ENCODE measurements at places on chromosomes 4 and X.
A peak's percentile ranks its signal among the peaks of the same experiment; 100 is the strongest.

DNA sequence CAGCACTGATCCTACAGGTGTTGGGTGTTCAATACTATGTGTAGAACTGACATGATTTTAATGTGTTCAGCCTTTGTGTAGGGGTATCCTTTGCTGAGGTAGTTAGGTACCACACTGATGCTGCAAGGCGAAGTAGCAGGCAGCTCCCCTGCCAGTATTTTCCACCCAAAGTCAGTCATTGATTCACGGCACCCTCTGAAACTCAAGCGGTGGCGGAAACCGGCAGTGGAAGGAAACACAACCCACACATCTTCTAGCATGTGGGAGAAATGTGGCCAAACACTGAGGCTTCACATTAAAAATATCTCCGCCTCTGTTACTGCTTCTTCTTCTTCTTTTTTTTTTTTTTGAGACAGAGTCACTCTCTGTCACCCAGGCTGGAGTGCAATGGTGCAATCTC is 126.3 kb downstream of the AASDH start:
- no peak for DNase-seq

DNA sequence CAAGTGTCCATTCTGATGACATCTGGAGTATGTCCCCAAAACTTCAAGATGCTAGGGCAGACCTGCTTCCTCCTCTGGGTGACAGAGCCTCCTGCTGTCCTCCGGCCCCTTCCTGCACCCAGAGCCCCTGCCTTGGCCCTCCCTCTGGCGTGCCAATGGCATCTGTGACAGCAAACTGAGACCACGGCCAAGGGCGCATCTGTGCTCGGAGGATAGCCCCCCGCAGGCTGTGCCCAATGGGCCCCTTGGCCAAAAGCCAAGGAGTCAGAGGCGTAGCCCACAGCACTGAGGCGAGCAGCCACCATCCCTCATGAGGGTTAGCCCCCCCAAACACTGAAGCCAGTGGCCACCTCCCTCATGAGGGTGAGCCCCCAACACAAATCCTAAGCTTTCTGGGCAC is 7.9 kb downstream of the LRPAP1 start:
- DNase-seq, result no peak

GRCh38 chr4:70768301-70768948 is 46.7 kb downstream of the RUFY3 start:
- DNase-seq, result no peak

DNA sequence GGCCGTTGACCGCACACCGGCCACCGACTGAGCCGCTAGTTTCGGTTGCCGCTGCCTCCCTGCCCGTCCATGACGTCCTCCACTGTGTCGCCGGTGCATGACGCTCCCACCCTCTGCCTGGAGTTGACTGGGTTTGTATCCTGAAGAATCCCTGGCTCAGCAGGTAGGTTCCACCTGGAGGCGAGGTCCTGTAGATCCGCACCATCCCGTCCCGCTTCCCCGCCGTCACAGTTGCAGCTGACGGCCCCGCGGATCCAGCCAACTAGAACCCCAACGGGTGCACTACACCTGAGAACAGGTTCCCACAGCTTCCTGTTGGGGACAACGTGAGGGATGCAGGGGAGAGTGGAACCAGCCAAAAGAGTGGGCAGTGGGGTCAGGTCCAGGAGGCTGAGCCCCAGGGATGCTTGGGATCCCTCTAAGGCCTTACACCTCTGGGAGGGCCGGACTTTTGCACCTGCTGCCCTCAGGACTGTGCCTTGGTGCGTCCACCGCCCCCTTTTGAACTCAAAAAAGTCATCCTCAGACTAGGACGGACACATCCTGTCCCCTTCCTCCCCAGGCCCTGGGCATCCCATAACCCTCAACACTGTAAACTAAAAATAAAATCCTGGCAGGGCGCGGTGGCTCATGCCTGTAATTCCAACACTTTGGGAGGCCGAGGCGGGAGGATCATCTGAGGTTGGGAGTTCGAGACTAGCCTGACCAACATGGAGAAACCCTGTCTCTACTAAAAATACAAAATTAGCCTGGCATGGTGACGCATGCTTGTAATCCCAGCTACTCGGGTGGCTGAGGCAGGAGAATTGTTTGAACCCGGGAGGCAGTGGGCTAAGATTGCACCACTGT is 1.1 kb upstream of the SLBP start:
- no peak for DNase-seq

- DNase-seq, result no peak
These were observed 67.5 kb downstream of the CAMK2D start for GRCh38 chr4:113694008-113694407.

DNA sequence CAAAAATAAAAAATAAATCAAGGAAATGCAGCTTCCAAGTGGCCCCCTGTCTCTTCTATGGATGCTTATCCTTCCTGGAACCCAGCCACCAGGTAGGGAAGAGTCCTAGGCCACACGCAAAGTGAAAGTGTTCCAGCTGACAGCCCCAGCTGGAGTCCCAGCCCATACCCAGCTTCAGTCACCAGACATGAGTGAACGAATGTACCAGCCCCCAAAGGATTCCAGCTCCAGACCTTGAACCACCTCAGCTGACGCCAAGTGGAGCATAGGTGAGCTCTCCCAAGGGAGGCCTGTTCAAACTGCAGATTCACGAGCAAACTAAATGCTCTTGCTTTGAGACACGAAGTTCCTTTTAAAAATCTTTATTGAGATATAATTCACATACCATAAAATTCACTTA is 62.0 kb downstream of the BCOR start:
- no peak for DNase-seq

DNA sequence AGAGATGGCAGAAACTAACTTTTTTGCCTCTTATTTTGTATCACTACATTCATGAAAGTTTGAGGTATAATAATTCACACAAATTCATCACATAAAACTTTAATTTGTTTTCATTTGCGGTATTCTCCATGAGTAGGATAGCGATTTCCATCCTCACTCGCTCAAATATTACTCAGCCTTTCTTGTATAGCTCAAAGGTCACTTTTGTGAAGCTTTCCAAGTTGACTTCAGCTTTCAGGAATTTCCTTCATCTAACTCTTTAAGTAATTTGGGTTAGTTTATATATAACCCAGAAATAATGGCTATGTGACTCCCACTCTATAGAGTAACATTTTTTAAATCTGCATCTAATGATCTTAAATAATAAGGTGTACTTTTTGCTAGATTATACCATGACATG is 314.4 kb downstream of the IL1RAPL1 start:
- DNase-seq, result no peak

DNA sequence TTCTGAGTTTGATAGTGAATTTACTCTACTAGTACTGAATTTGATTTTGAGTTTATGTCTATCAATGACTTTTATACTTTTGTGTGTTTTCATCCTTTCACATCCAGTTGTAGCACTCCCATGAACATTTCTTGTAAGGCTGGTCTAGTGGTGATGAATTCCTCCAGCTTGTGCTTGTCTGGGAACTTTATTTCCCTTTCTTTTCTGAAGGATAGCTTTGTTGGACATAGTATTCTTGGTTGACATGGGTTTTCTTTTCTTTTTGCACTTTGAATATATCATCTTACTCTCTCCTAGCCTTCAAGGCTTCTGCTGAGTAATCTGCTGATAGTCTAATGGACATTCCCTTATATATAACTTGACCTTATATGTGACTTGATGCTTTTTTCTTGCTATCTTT is 32.5 kb upstream of the IL2 start:
- no peak for DNase-seq

DNA sequence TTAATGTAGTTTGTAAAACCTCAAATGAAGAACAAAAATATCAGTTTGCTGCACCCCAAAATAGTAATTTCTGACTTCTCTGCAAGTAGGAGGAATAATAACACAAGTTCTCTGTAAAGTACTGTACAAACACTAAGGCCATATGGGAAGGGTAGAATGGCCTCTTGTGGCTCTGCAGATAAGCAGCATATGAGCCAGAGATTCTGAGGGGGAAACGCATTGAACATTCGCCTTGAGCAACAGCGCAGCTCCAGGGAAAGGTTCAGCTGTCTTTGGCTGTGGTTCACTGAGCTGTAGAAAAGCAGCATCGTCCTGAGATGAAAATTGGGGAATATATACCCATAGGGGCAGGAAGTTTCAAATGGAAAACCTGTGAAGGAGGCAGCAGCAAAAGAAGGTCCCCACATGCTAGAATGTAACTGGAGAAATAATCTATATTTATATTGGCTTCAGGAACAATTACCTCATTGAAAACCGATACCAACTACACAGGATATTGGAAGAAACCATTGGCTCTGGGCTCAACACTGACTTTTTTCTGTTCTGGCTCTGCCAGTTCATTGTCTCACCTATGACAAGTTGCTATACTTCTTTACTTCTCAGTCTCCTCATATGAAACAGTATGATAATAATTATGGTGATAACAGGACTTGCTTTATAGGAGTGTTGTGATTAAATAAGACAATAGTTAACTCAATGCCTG is 357.6 kb upstream of the CPEB2 start:
- DNase-seq, result no peak

GRCh38 chr4:3573131-3573530 is 40.9 kb upstream of the LRPAP1 start:
- DNase-seq, result no peak

GRCh38 chr4:184019076-184019475 is 114.0 kb downstream of the STOX2 start:
- no peak for DNase-seq

DNA sequence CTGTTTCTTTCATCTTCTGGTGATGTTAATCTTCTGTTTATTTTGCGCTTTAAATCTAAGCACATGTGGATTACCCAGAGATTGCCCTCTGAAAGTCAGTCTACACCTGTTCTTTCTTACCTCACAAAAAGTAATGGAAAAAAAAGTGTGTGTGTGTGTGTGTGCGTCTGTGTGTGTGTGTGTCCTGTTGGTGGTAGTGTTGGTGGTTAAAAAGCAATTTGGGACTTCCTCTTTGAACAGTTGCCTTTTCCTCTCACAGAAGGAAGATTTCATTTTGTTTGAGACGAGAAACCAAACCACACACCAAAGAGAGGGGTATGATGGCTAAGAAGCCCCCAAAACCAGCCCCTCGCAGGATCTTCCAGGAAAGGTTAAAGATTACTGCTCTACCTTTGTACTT is at the start of gene STAP1:
TSS of gene STAP1 (plus strand) at position 235 of the 400 bp plus-strand sequence. CDS start at position 318, 83 bp downstream.
- DNase-seq, result no peak

GRCh38 chr4:159049780-159050375 is 53.0 kb upstream of the RAPGEF2 start:
- DNase-seq, result no peak

- no peak for DNase-seq
These were observed 4.6 kb downstream of the SH3BGRL start for GRCh38 chrX:81206476-81206875.

- DNase-seq, result no peak
These were observed 1.2 kb upstream of the TRPC5 start for GRCh38 chrX:112083624-112084326.

DNA sequence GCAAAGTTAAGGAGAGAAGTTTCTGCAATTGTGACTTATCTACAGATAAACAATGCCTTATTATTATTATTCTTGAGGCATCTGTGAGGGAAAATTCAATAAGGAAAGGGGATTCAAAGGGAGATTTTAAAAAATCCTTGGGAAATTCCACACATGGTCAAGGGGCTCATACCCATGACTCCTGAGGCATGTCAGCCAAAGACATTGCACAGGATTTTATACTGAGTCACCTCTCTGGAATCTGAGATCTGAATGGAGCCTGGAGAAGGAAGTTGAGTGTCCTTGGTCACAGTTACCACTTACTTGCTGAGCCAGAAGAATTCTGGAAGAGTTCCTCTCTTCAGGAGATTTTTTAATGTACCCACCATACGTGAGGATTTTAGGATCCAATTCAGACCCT is 14.4 kb upstream of the CXCL8 start:
- DNase-seq, result no peak

DNA sequence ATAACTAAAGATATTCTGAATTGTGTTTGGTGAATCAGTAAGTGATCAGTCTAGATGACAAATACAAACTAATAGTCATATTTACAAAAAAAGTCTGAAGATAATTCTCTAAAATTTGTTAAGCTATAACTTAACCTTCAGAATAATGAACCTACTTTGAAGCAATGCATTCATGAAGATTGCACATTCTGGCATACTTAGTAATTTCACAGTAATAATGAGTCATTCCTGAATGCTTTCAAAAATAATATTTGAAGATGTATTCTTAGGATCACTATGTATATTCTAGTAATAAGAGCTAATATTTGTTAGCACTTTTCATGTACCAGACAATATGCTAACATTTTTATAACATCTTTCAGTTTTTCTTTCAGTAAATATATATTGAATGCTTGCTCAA is 756.7 kb upstream of the SLIT2 start:
- DNase-seq, result no peak

GRCh38 chr4:142126890-142127497 is 490.6 kb downstream of the IL15 start:
- peak; percentile 58 for DNase-seq

- no peak for DNase-seq
These were observed 108.7 kb upstream of the PLS3 start for GRCh38 chrX:115452251-115452650.

DNA sequence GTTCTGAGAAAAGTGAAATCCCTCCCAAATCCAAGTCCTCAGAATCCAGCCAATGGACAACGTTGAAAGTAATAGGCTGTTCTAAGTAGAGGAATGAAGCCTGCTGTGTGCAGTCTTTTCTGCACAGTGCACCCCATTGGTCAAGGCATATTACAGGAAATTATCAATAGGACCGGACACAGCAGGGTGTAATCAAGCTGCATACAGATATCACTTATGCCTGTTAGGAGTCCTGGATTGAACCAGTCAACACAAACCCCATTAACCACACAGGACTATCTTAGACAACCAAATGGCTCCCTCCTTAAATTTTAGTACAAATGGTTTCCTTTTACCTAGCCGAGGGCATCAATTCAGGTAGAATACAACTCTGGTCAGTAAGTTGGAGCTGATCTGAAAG is 34.2 kb upstream of the MAGEA8 start:
- no peak for DNase-seq

DNA sequence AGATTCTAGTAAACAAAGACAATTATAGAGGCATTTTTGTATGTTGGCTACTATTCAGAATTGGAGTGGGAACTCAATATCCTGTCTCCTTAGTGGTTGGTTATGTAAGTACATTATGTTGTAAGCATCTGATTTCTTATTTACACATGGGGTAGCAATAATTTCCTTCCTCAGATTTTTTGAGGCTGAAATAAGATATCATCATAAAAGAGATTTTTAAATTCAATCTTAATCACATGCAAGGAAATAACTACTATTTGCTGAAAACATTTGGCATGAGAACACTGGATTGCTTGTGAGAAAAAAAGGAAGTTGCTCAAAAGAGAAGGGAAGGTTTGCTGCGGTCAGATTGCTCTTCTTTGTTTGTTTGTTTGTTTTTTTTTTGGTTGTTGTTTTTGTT is 437.7 kb upstream of the HS3ST1 start:
- no peak for DNase-seq

DNA sequence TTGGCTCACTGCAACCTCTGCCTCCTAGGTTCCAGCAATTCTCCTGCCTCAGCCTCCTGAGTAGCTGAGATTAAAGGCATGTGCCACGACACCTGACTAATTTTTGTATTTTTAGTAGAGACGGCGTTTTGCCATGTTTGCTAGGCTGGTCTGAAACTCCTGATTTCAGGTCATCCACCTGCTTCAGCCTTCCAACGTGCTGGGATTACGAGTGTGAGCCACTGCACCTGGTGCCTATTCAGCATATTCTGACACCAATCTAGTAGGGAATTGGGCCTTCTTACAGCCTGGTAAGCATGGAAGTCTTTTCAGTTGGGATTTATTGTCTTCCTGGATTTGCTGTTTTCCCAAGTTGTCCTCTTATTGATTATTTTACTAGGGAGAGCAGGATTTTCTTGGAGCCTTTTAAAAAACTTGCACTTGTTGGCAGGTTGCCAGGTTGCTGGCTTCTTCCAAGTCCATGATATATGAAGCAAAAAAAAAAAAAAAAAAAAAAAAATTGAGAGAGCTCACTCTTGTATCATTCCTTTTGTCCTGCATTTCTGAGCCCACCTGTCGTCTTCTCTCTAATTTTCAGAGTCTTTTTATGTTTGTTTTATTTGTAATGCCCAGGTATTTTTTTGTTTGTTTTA is 43.7 kb downstream of the TMPRSS11E start:
- no peak for DNase-seq
